Skeletal muscle cell (primary cell): ENCODE measurements at places on chromosomes 3 and 15.

GRCh38 chr15:97623091-97623661 is 337.3 kb upstream of the ARRDC4 start:
- DNase-seq = no peak

GRCh38 chr3:63977893-63978292 is 45.4 kb downstream of the PSMD6 start:
- DNase-seq = no peak

DNA sequence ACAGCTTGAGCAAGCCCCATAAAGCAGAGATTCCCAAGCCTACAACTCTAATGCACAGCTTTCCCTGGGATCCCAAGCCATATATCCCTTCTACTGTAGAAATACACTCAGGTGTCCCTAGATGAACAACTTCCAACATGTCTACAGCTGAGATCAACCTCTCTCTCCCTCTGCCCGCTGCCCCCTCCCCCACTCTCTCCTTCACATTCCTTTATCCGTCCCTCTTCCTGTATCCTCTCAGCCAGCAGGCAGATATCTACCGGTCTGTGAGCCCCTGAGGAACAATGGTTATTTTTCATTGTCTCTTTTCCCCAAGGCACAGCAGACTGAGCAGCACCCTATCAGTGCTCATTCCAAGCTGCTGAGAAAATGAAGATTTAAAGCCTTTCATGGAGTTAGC is 138.6 kb downstream of the SUCLG2 start:
- DNase-seq = no peak

- DNase-seq = no peak
Measured at GRCh38 chr3:70120357-70120966, 120.9 kb downstream of the SAMMSON start.

- no peak for DNase-seq
Measured at GRCh38 chr15:33518421-33518820, 207.7 kb downstream of the RYR3 start.

DNA sequence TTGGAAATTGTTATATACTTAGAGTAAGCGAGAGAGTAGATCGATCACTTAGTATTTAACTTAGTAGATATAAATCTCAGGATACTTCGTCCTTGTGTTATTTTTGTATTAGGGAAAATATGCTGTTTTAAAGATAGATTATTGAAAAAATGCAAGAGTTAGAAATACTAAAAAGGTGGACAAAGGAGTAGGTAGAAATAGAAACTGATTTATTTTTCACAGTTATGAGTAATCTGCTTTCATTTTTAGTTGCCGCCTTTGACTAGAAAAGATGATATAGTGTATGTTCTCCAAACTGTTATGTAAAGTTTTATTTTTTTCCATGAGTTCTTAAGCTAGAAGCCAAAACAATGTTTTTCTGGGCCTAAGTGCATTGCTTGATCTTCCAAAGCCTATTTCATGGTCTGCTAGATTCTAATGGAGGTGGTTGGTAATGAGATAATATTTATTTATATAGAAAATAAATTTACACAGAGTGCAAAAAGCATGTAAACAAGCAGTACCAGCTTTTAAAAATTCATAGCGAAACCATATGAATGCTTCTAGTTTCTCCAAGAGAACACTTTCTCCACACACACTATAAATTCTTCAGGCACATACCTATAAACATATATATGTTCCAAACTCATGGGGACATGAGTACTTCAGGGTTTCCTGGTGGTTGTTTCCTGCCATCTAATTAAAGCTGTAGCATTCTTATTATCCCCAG is 61.1 kb downstream of the DIPK2A start:
- DNase-seq = no peak

GRCh38 chr3:58880182-58880581 is 169.6 kb downstream of the CFAP20DC start:
- no peak for DNase-seq

DNA sequence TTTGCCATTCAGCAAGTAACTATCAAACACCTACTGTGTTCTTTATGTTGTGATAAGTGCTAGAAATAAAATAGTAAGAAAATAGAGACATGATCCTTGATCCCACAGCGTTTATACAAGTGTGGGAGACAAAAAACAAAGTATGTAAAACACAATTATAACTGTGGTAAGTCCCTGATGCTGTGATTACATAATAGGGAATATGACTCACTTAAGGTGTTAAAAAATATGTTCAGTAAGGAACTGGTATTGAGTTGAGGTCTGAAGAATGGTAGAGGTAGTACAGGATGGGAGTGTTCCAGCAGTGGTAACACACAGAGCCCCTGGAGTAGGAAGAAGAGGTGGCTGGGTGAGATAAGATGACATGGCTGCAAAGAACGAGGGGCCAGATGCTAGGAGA is 132.1 kb upstream of the TMC3 start:
- no peak for DNase-seq

DNA sequence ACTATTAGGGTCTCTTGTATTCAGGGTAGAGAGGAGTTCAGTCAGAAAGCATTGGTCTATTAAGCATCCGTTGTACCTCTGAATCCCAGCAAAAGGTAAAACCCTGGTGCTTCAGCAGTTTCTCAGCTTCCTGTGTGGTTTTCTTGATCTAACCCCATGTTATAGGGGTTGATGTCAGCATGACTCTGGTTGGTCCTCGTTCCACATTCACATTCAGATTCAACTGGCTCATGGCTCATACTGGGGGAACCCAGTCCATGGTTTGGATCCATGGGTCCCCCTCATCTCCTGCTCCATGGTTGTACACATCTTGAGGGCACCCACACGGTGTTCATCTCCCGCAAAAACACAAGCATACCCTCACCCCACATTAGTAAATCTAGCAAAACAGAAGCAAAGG is 47.7 kb upstream of the C2CD4B start:
- DNase-seq = no peak

GRCh38 chr15:68098465-68098864 is 44.4 kb downstream of the PIAS1 start:
- DNase-seq = no peak

DNA sequence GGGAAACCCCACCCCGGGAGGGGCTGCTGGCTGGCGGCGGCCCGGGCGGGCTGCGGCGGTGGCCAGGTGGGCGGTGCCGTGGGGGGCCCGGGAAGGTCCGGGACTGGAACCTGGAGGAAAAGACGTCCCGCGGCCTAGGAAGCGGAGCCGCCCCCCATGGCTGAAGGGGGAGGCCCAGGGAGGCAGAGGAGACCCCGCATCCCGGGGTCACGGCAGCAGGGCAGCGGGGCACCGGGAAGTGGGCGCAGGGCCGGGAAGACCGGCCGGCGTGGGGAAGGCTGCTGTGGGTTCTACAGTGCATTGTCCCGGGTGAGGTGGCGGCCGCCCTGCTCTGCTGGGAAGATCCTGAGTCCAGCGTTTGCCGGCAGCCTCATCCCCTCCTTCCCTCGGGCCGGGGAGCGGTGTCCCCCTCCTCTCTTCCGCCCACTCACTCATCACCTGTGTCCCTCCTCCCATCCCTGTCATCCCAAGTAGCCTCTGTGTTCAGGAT is 525 bp upstream of the FSTL1 start:
- no peak for DNase-seq

DNA sequence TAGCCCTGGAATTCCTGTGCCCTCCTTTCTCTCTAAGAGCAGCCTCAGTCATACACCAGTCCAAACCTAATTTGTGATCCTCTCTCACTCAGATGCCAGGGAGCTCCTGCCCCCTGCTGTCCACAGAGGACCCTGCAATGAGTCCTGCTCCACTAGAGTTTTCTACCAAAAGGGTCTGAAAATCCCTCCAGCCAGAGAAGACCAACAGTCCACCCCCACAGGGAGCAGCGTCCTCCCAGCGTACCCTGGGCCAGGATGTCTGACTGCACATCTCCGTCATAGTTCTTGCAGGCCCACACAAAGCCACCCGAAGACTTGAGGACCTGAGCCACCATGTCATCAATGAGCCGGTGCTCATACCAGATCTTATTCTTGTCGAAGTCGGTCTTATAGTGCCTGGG is 15.4 kb downstream of the IDH2 start:
- DNase-seq = no peak

DNA sequence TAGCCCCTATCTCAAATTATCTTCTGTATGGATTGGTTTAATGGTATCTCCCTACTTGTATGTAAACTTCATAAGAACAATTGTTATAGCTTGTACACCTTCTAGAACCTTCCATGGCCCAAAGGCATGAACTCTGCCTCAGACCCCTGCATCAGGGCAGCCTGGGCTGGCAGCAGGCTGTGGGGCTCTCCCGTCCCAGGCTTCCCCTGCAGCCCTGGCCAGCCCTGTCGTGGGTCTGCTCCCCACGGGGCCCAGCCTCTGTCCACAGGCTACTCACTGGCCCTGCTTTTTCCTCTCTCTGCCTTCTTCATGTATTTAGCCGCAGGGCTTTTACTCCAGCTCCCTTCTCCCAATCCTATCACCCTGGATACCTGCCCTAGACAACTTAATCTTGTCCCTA is 4.4 kb downstream of the SCN5A start:
- no peak for DNase-seq

DNA sequence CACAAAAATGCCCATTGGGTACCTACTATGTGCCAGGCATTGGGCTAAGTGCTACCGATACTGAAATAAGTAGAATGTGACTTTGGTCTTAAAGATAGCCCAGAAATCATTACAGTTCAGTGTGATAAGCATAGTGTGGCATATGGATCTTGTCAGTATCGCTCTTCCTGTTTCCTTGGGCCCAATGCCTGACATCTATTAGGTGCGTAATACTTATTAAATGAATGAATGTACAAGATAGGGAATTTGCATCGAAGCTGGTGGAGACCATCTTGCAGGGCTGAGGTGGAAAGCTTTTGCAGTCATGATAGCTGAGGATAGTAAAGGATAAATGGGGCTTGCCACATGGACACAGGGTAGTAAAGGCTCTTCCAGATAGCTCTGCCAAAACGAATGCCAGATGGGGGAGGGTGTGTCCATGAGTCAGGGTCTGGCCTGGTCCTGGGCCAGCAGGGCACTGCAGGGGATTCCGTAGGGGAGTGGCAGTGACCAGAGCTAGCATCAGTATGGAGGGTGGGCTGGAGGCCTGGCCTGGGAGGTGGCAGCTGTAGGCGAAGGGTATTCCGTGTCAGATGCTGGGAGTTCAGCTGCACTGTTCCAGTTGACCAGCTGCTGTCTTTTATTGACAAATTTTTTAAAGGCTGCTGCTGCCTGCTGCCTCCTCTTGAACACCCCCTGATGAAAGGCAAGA is 23.5 kb downstream of the TSEN2 start:
- peak; percentile 87 for DNase-seq

DNA sequence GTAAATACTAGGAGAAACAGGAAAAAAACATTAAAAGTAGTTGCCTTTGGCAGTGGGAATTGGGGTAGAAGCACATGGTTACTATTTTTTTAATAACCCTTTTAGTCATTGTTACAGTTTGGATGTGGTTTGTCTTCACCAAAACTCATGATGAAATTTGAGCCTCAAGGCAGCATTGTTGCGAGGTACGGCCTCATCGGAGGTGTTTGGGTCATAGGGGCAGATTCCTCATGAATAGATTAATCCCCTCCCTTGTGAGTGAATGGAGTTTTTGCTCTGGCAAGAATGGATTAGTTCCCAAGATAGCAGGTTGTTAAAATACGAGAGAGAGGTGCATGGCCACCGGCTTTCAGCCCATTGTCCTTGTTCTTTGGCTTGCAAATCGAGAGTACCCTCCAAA is 92.6 kb downstream of the LEKR1 start:
- no peak for DNase-seq

- no peak for DNase-seq
Measured at GRCh38 chr15:72200395-72201237, 3.0 kb upstream of the GRAMD2A start.

DNA sequence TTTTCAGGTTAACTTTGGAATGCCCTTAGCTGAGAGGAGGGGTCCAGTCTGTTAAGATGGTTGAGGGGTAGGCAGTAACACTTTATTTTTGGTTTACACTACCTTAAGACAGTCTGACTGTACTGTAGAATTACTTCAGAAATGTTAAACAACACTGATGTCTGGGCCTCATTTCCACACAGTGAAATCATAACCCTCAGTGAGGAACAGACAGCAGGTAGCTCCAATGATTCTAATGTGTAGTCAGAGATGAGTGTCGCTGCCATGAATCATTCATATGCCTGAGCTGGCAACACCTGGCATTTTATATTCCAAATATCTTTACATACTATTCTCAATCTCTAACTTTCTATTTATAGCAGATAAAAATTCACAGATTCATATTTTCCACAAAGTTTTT is 37.3 kb upstream of the POU1F1 start:
- no peak for DNase-seq

DNA sequence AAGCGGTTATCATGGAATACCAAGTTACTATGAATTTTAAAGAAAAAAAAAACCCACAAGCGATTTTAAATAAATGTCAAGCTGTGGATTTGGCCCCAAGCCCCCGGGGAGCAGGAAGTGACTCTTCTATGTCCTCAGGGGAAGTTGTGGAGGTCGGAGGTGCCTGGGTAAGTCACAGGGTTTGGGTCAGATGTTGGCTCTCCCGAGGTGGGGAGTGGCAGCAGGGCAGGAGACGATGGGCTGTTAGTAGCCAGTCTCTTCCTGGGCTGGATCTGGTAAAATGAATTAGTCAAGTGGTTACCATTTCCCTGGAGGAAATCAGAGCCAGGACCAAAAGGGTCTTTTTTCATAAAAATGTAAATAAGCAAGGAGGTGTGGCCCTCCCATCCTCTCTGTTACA is 316.7 kb downstream of the TLE3 start:
- no peak for DNase-seq

DNA sequence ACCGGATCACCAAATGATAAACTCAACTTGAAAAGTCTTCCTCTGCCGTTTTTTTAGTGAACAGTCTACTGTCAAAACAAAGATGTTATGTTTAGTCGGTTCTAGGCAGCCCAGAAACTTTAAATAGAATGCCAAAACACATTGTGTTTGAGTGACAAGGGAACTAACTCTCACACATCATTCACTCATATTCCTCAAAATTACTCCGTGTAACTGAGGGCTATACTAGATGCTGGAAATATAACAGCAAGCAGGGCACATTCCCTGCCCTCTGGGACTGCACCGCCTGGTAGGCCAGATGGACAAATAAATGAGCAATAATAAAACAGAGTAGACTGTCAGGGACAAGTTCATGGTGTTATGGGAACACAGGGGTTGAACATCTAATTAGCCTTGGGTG is 251.4 kb downstream of the MAGI1 start:
- DNase-seq = no peak

DNA sequence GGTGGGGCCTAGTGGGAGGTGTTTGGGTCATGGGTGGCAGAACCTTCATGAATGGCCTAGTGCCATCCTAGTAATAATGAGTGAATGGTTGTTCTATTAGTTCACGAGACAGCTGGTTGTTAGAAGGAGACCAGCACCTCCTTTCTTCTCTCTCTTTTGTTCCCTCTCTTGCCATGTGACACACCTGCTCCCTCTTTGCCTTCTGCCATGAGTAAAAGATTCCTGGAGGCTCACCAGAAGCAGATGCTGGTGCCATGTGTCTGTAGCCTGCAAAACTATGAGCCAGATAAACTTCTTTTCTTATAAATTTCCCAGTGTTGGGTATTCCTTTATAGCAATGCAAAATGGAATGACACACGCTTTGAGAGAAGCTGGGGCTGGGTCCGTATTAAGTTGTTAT is 89.0 kb upstream of the SLC4A7 start:
- no peak for DNase-seq
